ENCODE measurements at places on chromosomes 7 and 10.
A peak's percentile ranks its signal among the peaks of the same experiment; 100 is the strongest.

DNA sequence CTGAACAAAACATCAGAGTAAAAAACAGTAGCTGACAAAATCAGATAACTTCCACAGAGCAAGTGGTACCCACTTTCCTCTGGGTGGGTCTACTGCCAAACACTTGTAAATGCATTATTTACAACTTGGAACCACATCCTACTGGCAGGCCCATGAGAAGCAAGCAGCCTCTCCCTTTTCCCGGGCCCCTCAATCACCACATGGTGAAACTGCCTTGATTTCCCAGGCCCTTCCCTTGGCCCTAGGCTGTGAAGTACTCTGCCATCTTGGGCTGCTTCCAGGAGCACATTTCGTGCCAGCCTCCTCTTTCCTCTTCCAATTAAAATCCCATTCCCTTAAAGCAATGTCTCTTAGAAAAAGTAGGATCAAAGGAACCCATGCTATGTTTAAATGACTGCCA lies 71.4 kb downstream of the CUZD1 start:
- DNase-seq = no peak

- no peak for DNase-seq
These were observed 25.4 kb upstream of the MRC1 start for GRCh38 chr10:17783751-17784150.

DNA sequence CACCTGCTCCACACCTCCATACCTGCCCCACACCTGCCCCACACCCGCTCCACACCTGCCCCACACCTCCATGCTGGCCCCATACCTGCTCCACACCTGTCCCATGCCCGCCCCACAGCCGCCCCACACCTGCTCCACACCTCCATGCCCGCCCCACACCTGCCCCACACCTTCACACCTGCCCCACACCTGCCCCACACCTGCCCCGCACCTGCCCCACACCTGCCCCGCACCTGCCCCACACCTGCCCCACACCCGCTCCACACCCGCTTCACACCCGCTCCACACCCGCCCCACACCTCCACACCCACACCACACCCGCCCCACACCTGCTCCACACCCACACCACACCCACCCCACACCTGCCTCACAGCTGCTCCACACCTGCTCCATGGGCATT lies 53.0 kb downstream of the PARP12 start:
- no peak for DNase-seq

DNA sequence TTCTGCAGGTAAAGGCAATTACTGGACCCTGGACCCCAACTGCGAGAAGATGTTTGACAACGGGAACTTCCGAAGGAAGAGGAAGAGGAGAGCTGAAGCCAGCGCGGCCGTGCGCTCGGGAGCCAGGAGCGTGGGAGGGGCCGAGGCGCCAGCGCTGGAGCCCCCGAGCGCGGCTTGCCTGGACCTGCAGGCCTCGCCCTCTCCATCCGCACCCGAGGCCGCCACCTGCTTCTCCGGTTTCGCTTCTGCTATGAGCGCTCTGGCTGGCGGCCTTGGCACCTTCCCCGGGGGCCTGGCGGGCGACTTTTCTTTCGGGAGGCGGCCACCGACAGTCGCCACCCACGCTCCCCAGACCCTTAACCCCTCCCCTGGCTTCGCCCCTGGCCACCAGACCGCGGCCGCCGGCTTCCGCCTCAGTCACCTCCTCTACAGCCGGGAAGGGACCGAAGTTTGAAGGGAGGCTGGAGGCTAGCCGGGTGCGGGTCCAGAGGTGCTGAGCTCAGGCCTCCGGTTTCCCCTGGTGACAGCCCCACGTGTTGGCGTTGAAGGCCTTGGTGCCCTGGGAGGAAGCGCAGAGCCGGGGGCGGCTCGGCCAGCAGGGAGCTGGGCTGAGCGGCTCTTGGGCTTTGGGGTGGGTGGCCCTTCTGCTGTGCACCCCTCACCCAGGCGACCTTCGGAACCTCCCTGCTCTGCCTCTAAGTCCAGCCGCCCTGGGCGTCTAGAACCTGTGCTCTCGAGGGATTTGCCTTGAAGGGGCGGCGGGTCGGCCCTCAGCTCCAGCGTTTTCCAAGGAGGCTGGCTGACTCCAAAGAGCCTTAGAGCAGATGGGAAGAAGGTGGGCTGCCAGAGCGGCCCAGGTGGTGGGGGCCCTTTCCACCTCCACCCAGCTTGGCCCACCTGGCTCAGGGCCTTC lies 1.8 kb downstream of the FOXI2 start:
- no peak for DNase-seq

GRCh38 chr7:103413407-103413806 lies 32.6 kb downstream of the SLC26A5 start:
- DNase-seq = no peak

GRCh38 chr10:91391920-91392319 lies 18.2 kb upstream of the HECTD2 start:
- no peak for DNase-seq

DNA sequence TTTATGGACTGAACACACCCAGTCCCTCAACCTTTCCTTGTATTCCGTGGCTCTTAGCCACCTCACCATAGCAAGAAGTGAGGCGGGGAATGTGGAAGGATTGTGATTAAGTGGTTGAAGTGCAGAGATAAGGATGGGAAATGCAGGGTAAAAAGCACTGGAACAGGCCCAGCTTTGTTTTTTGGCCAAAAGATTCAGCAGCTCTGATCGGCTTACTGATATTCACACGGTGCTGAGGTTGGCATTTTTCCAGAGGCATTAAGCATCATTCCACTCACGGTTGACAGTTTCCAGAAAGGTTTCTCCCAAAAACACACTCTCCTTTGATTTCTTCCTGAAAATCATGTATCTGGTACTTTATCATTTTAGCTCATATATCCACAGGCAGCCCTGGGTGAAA lies 544.2 kb downstream of the CNTNAP2 start:
- DNase-seq = no peak

GRCh38 chr7:157796846-157797245 lies 460.0 kb downstream of the DNAJB6 start:
- no peak for DNase-seq

GRCh38 chr10:118832241-118832651 lies 77.5 kb upstream of the CACUL1 start:
- no peak for DNase-seq

- DNase-seq = no peak
These were observed 43.4 kb downstream of the INHBA start for GRCh38 chr7:41659539-41659938.

- DNase-seq = no peak
These were observed 18.0 kb downstream of the VSIR start for GRCh38 chr10:71755179-71755879.

DNA sequence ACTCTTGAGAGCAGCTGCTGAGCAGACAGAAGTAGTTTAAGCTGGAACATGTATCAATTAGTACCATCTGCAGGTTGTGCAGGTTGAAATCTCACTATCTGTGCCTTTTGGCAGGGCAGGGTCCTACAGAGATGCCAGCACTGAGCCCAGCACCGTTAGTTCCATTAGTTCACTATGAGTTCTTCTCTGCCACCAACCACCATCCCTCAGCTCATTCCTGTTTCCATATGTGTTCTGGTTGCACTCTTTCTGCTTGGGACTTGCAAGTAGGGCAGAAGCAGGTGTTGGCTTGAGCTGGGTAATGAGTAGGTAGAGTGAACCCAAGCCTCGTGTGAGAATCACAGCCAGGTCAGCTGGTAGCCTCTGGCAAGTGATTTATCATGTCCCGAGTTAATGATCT lies 2.8 kb downstream of the SMO start:
- no peak for DNase-seq

GRCh38 chr10:5589011-5589660 lies 64.4 kb downstream of the CALML3 start:
- DNase-seq = no peak

GRCh38 chr7:25714013-25714412 lies 438.0 kb upstream of the NFE2L3 start:
- DNase-seq = no peak

DNA sequence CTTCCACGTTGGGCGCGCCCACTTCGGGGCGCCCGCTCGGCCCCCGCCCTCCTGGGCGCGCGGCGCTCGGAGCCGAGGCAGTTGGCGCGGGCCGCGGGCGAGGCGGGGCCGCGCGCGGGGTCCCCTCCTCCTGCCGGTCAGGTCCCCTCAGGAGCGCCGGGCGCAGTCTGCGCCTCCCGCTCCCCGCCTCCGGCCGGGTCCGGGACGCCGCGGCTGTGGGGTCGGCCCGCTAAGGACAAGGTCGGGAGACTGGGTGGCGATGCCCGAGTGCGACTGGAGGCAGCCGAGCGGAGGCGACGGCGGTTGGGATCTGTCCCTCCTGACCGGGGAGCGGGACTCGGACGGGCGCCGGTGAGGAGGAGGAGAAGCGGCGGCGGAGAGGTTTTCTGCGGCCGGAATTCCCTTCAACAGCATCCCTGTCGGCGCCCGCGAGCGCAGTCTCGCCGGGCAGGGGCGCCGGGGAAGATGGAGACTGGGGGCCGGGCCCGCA lies at the start of gene ATRNL1:
Gene ATRNL1, plus strand, starts transcription at position 80 of the 490 bp plus-strand sequence. Its CDS starts 386 bp downstream, at position 466.
- no peak for DNase-seq

DNA sequence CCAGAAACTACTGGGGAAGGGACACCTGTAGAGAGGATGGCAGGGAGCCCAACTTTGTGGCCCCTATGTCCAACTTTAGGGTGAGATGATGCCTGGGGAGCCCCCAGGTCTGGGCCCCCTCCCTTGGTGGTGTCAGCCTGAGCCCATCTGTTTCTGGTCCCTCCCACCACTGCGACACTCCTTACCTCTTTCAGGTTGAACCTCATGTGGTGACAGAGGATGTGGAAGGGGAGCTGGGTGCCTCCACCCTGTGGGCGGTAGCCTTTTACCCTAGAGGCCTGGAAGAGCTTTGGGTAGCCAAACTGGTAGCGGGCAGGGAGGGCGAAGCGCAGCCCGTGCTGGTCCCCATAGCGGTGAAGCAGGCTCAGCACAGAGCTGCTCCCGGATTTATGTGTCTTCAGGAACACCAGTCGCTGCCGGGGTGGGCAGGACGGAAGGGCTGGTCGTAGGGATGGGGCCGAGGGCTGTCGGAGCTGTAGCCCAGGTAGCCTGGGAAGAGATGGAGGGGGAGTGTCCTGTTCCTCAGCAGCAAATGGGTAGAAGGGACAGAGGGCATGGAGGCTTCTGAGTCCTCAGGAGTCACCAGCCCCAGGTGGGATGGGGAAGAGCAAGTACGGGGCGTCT lies 2.0 kb downstream of the GAL3ST4 start:
- peak; percentile 42 for DNase-seq

DNA sequence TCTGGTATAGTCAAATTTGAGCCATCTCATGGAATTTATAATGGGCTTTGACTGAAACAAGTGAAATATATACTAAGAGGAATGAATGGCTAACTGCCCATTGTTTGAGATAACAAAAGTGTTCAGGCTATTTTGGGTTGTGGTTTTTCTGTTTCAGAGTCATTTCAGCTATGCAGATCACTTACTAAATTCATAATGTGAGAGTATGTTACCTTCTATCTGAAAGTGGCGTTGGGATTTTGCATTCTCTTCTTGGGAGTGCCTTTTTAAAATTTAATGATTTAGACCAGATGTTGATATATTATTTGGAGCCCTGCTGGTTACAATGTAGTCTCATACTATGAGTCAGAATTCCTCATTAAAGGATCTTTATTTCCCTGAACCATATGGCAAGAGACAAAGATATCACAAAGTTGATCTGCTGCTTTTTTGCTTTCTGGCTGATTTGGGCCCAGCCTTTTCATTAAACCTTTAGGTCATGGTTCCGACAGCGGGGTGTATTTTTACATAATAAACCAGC lies 10.4 kb downstream of the VCL start:
- DNase-seq = no peak

- no peak for DNase-seq
These were observed 29.6 kb upstream of the ATXN7L1 start for GRCh38 chr7:105905910-105906568.

- DNase-seq = no peak
These were observed 45.0 kb upstream of the DIP2C start for GRCh38 chr10:734481-734880.

- peak; percentile 13 for DNase-seq
These were observed 722 bp downstream of the UPF2 start for GRCh38 chr10:12041766-12042408.

DNA sequence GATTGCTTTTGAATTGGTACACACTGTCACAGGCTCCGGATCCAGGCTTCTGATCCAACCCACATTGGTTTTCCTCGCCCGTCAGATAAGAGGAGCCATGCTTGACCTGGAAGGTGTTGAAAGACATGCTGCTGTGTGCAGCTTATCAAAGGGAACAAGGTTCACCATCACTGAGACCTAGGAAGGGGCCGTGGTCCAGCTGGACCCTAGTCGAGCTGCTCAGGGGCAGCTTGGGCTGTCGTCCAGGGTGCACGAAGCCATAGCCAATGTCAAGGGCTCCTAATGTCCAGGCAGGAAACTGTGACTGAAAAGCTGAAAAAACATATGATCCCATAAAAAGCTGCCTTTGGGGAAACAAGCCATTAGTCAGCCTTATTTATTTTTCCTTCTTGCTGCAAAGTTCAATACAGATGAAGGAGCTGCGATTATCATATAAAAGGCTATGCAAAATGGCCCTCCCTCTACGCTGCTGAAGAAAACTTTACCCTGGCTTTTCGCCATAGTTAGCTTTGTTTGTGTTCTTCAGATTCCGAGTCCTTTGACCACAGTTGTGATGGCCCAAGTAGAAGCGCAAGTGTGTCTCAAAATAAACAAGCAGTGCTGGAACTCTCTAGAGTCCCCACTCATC lies 118.0 kb downstream of the CREB5 start:
- DNase-seq = no peak

DNA sequence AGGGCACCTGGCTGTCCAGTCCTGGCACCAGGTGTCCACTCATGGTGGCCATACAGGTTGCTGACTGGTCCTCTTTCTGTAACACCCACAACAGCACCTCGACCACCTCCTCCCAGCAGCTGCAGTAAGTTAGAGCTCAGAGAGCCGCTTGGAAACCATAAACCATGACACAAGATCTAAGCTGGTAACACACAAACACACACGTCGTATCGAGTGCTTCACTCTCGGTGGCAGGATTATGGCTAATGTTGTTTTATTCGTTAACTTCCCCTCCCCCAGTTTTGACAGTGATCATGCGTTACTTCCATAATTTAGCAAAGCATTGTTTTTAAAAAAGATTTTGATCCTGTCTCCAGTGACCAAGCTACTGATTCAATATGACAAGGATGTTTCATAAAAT lies 59.7 kb downstream of the CAMK2B start:
- DNase-seq = no peak

GRCh38 chr10:10270126-10271050 lies 747.3 kb upstream of the CELF2 start:
- DNase-seq = no peak

GRCh38 chr7:78955329-78955728 lies 498.1 kb downstream of the MAGI2 start:
- no peak for DNase-seq

Data from CD4-positive, alpha-beta T cell treated with Interleukin-4 for 4 hours (primary cell).